ENCODE measurements at places on chromosomes 5 and 9. TPM values are rescaled to one million over a fixed set of nuclear protein-coding genes. Genes with fewer than 3 reads are reported as not detected.

Gene PCDHGA2
- total RNA-seq: 0.91 TPM

Gene SMIM33
- not detected for total RNA-seq

Gene CDKN2B-AS1
- 0.65 TPM for total RNA-seq

Gene FGF10
- 1.5 TPM for total RNA-seq

Gene ZCCHC7
- 20.7 TPM for total RNA-seq

Gene GPX8
- total RNA-seq: 19.7 TPM

Gene GDF9
- 0.54 TPM for total RNA-seq

Gene OR2V2
- not detected for total RNA-seq

Gene ECSCR
- 8.8 TPM for total RNA-seq

Gene IFNA21
- not detected for total RNA-seq

Gene GABRG2
- total RNA-seq: 0.29 TPM

Gene PRR16
- 1.7 TPM for total RNA-seq

Gene IL4
- not detected for total RNA-seq

Gene RASEF
- 0.06 TPM for total RNA-seq

Gene NOXA1
- 9.4 TPM for total RNA-seq

Gene LCN15
- total RNA-seq: not detected

Gene PKD2L2
- total RNA-seq: 0.46 TPM

Gene ABO
- total RNA-seq: 16.2 TPM

Gene PCA3
- not detected for total RNA-seq

Gene STPG3
- not detected for total RNA-seq

Gene WNT8A
- total RNA-seq: not detected

Gene UBE2D2
- 101 TPM for total RNA-seq

Gene SLC34A1
- not detected for total RNA-seq

Gene PCDHB12
- 3.4 TPM for total RNA-seq

Gene SVEP1
- 3.7 TPM for total RNA-seq

Gene TMEM171
- total RNA-seq: not detected

Gene PCDHGA8
- total RNA-seq: 4.0 TPM

Gene ADAMTS6
- 0.55 TPM for total RNA-seq

Gene NAIP
- total RNA-seq: 32.6 TPM

Gene MYO10
- total RNA-seq: 16.8 TPM

Gene BARHL1
- not detected for total RNA-seq

Gene ABCA1
- 446 TPM for total RNA-seq

Gene HMMR
- 1.9 TPM for total RNA-seq

Gene RNF224
- total RNA-seq: not detected

Gene ITGA2
- 73.0 TPM for total RNA-seq

Measured in adrenal gland (tissue), 19 donors.